HCT116 (cell line): ENCODE measurements at places on chromosomes 11 and 22. TPM values are rescaled to one million over a fixed set of nuclear protein-coding genes. Genes with fewer than 3 reads are reported as not detected.

DNA sequence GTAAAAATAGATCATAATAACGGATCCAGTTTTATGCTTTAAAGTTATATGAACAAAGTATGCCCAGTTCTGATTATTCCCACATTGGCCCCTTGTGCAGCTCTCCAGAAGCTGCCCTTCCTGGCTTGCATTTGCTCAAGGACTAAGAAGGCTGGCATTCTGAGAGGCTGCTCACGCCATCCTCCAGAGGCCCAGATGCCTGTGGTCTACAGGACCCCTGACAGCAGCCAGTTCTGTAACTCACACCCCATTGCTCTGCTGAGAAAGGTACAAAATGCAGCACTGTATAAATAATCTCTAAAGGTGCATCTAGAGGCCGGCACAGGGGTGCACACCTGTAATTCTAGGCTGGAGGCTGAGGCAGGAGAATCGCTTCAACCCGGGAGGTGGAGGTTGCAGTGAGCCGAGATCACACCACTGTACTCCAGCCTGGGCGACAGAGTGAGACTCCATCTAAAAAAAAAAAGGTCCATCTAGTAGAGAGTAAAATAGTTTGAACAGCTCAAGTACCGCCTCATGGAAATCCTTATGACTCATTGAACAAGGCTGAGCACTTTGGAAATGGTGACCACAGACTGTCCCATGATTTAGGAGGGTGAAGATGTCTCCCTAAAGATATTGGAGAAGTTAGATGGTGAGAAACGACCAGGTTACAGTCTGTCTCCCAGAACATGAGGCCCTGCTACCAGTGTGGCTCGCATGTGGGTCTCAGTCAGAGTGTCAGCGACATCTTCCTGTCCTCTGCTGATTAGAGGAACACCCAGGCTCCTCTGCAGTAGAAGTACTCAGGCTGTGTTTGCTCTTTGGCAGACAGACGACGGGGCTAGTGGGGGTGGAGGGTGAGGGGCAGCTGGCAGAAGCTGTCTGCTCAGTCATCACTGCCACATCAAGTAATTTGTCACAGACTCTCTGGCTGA, 56.3 kb downstream of the KREMEN1 start:
- no peak for DNase-seq

DNA sequence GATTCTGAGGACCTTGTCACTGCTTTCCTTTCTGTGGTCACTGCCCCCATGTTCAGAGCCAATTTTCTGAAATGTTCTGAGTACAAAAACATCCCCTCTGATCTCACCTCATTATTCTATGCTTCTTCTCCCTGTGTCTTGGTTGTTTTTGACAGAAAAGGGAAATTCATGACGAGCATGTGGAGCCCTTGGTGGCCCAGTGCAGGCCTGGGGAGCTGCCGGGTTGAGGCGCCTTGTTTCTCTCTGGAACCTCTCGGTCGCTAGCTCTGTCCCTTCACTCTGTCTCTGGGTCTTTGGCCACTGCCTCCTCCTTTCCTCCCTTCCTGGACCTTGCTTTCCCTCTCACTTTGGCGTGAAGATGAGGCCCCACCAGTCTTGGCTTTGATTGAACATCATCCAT, 63.0 kb upstream of the THY1 start:
- DNase-seq, result no peak

- DNase-seq, result no peak
Measured at GRCh38 chr22:38398609-38399461, 56.2 kb downstream of the KCNJ4 start.

Gene C11orf52
- 4.6 TPM for total RNA-seq

- no peak for DNase-seq
Measured at GRCh38 chr11:126701520-126701897, 299.1 kb downstream of the KIRREL3 start.

DNA sequence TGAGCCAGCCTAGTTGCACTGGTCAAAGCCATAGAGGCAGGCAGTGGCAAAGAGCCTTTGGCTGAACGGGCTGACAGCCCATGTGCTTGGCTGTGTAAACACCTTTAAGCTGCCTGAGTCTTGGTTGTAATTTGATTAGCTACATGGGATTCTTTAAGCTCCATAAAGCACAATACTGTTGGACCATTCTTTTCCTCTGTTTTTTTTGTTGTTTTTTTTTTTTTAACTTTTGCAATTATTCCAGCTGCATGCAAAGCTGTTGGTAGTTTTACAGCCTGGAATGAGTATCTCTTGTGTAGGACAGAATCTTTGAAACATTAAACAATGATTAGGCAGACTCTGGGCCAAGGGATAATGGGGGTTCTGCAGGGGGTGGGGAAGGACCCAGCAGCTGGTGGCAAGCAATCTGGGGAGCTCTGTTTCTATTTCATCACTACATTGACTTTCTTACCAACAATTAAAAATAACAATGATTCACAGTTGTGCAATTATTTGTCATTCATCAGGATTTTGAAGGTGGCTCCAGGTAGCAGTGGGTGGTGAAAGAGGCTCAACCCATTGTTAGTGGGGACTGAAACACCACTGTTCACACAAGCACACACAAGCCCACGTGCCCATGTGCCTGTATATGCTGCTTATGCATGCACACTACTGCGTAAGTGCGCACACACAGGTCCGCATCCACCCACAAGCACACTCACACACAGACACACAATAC, 69.5 kb upstream of the CSNK2A3 start:
- no peak for DNase-seq

GRCh38 chr11:112899235-112900006, 61.8 kb upstream of the NCAM1 start:
- no peak for DNase-seq

Gene CABP7
- total RNA-seq, result not detected

Gene ARSA
- 16.4 TPM for total RNA-seq
